Stimulated activated CD4-positive, alpha-beta T cell treated with anti-CD3 and anti-CD28 coated beads, Interleukin-1b, Interleukin-23, amount 100 ng/mL, for 1 hour (primary cell): ENCODE measurements at places on chromosomes 4 and X.

- no peak for DNase-seq
Measured at GRCh38 chr4:19720610-19721009, 531.1 kb upstream of the SLIT2 start.

DNA sequence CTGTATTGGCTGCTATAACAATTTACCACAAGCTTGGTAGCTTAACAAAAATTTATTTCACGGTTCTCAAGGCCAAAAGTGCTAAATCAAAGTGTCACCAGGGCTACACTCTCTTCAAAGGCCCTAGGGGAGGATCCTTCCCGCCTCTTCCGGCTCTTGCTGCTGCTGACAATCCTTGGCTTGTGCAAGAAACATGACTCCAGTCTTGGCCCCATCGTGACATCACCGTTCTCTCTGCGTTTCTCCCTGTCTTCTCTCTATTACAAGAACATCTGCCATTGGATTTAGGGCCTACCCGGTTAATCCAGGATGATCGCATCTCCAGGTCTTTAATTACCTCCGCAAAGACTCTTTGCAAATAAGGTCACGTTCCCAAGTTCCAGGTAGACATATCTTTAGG lies 10.4 kb upstream of the CLCN4 start:
- DNase-seq = no peak

DNA sequence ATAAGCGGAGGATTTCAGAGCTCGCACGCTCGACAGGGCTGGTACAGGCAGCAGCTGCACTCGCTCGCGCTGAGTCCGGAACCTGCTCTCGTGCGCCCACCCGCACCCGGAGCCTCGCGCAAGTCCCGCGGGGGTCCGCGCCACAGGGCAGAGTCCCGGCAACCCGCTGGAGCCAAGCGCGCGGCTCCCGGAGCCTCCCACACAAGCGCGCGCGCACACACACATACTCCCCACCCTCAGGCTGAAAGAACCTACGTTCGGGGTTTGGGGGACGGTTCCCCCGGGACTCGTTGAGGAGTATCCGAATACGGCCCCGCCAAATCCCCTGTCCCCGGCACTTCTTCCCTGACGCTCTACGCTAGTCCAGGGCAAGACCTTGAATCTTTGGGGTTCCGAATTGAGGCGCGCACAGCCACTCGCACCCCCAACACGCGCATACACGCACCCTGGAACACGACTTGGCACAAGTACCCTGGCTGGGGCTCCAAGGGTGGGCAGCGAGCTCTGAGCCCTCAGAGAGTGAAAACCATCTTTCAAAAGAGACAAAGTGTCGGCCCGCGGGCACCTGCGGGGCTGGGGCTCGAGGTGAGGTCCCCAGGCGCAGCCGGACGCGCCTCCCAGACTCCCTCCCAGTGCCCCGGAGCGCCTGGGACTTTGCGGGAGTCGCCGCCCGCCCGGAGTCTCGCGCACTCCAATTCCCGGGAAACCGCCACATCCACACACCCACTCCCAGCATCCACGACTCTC lies 952 bp downstream of the ANOS1 start:
- DNase-seq = no peak

- DNase-seq = no peak
Measured at GRCh38 chr4:2077537-2078460, 18.7 kb downstream of the NAT8L start.

DNA sequence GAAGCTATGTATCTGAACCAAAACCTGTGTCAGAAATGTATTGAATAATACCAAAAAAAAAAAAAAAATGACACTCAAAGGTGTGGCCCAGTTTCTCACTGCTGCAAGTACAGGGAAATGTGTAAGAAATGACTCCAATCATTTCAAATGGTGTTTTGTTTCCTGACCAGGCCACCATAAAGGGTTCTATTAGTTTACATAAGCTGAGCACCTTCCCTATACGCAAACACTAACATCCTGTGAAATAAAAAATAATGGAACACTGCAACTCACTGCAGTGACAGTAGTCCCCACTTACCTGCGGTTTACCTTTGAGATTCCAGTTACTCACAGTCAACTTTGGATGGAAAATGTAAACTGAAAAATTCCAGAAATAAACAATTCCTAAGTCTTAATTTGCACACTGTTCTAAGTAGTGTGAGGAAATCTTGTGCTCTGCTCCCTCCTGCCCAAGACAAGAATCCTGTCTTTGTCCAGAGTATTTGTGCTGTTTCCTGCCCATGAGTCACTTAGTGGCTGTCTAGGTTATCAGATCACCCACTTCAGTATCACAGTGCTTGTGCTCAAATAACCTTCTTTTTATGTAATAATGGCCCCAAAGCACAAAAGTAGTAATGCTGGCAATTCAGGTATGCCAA lies 265.3 kb downstream of the RCHY1 start:
- DNase-seq = no peak

DNA sequence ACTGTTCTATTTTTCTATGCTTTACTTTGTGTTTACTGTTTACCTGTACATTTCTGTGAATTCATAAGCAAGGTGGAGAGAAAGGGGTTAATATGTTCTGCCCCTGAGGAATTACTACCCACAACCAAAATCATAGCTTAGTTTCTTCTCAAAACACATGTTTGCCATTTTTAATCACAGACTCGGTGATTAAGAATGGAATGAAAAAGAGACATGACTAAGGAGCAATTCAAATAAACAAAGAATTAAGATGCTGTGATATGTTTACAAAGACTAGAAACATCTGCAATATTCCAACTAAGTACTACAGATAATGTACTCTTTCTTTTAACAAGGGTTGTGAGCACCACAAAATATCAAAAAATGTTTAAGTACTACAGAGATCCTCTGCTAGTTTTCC lies 11.7 kb upstream of the FAT4 start:
- DNase-seq = no peak

DNA sequence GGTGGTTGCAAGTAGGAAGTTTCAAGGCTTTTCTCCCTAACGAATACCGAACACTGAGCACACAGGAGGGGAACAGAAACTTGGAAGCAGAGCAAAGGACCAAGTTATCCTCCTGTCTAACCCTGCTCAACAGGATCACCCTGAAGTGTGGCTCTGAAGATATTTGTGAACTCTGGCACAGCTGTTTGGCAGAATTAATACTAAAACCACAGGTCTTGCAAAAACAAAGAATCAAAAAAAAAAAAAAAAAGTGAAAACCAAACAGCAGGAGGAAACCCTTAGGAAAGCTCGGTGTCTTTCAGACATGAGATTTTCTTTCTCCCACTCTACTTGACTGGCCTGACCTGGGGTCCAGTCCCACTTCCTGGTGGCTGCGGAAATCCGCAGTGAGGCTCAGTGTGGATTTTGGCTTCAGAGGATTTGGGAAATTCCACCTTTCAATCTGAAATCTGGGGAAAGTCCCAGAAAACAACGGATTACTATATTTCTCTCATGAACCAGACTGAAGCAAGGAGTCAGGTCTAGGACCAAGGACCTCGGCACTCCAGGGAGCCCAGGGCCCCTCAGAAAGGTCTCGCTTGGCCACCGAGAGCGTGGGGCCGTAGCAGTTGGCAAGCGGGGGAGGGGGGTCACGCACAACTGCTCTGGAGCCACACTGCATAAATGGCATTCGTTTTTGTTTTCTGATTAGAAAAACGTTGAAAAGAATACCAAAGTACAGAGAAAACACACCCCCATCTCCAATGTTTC lies 867 bp downstream of the TIFA start:
- DNase-seq = no peak

GRCh38 chrX:40012868-40013265 lies 84.9 kb downstream of the BCOR start:
- no peak for DNase-seq

- DNase-seq = no peak
Measured at GRCh38 chr4:176193938-176194337, 1.4 kb downstream of the SPATA4 start.
